Right forelimb (tissue), 1 donor: ENCODE measurements at places on chromosomes 11 and 22.
A peak's percentile ranks its signal among the peaks of the same experiment; 100 is the strongest.

DNA sequence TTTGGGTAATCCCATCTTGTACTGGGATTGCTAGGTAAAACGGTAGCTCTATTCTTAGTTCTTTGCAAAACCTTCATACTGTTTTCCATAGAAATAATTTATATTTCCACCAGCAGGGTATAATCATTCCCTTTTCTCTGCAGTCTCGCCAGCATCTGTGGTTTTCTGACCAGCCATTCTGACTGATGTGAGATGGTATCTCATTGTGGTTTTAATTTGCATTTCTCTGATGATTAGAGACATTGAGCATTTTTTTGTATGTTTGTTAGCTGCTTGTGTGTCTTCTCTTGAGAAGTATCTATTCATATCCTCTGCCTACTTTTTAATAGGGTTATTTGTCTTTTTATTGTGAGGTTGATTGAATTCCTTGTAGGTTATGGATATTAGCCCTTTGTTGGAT is 220.9 kb downstream of the PGR start:
- no peak for DNase-seq

GRCh38 chr11:114163830-114164401 is 104.4 kb downstream of the ZBTB16 start:
- no peak for DNase-seq

GRCh38 chr11:89279176-89279575 is 101.5 kb downstream of the TYR start:
- DNase-seq, result no peak

GRCh38 chr11:22728600-22729389 is 62.4 kb downstream of the GAS2 start:
- no peak for DNase-seq

GRCh38 chr11:117232092-117232878 is at the start of gene RNF214:
Gene RNF214 (plus strand): TSS chr11:117232671. CDS start chr11:117234273, 1,602 bp downstream.
- peak; percentile 91 for DNase-seq

GRCh38 chr22:31243339-31244045 is 31.4 kb downstream of the LIMK2 start:
- no peak for DNase-seq

- DNase-seq, result no peak
Observed at GRCh38 chr11:69541501-69542313, 60.2 kb downstream of the LINC01488 start.

- no peak for DNase-seq
Observed at GRCh38 chr11:103114836-103115235, 5.6 kb downstream of the DYNC2H1 start.

- DNase-seq, result no peak
Observed at GRCh38 chr11:82775736-82776346, 42.2 kb upstream of the FAM181B start.

DNA sequence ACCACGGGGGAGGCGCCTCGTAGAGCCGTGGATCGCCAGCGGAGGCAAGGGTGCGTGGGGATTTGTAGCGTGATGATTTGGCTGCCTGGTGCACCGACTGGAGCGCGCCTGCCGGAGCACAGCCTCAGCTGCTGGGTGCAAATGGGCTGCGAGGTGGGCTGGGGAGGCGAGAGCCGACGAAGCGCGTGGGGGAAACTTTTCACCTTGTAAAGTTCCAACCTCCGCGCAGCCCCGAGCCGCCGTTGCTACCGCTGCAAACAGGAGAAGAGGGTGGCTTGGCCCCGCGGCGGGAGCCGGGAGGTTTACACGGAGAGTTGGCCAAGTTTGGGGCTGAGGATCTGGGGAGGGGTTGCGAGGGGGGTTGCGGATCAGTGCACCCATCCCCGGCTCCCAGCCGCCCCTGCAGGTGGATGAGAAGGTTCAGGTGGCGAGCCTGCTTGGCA is 528 bp downstream of the FAT3 start:
- peak; percentile 72 for DNase-seq

- no peak for DNase-seq
Observed at GRCh38 chr22:38740754-38741153, 15.0 kb downstream of the SUN2 start.

- peak; percentile 60 for DNase-seq
Observed at GRCh38 chr11:75240311-75241035, at the start of gene TPBGL. Gene TPBGL (plus strand): TSS chr11:75240774. CDS start chr11:75241050, 276 bp downstream.

DNA sequence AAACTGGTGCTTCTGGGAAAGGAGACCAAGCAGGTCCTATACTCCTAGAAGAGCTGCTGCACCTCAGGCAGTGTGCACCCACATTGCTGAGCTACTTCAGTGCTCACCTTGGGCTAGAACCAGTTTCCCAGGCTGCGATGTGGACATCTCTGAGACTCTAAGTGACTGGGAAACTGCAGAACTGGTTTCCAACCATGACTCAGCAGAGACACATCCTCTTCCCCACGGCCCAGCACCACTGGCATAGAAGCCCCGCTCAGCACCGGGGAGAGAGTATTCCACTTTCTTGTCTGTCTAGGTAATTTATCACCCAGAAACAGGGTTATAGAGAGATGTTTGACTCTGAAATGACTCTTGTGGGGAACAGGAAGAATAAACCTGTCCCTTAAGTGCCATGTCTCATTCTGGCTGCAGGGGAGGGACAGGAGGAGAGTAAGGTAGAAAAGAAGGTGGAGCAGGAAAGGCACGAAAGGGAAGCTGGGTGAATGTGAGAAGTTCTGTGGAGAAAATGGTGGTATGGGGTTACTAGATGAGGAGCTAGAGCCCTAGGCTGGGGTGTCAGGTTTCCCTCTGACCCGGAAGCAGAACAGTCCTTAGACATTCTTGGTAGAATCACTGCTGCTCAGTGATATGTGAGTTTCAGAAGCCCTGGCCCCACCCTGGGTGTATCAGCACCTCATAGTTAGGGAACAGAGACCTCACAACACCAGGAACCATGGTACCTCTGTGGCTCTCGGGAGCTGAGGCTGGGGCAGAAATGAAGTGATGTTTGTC is 340.4 kb upstream of the NCAM1 start:
- DNase-seq, result no peak

DNA sequence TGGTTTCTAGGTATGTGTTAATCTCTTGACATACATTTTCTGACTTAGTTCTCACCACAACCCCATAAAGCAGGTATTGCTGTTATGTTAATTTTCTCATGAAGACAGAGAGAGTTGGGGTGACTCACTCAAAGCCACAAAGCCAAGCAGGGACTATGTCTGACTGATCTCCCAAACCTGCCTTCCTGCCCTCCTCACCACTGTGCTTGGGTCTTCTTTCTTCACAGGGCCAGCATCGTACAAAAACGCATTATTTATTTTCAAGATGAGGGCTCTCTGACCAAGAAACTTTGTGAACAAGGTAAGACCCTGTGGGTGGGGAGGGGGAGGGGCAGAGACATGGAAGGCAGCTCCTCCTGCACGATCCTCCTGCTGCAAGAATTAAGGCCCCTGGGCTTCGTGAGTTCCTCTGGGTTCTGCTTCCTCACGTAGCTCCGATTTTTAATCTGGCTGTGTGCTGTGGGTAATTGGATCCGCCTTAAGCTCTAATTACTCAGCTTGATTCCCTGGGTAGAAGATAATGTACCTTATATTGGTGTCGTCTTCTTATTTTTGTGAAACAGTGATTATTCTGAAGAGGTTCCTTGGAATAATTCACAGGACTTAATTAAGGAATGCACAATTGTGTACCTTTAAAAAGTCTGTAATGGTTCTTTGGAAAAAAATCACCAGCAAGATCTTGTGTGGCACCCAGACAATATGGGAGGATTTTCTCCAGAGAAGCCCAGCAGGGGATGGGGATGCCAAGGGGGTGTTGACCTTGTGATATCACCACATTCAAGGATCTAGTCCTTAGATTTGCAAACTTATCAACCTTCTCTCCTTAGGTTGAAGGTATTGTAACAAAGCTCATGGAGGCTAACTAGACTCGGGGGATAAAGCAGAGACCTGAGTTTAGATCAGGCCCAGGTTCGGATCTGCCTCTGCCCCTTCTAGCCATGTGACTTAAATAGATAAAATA is 112.9 kb downstream of the SPON1 start:
- DNase-seq, result no peak

GRCh38 chr22:27433099-27433498 is 368.5 kb downstream of the MN1 start:
- no peak for DNase-seq

- no peak for DNase-seq
Observed at GRCh38 chr22:46602025-46602424, 18.2 kb upstream of the GRAMD4 start.

DNA sequence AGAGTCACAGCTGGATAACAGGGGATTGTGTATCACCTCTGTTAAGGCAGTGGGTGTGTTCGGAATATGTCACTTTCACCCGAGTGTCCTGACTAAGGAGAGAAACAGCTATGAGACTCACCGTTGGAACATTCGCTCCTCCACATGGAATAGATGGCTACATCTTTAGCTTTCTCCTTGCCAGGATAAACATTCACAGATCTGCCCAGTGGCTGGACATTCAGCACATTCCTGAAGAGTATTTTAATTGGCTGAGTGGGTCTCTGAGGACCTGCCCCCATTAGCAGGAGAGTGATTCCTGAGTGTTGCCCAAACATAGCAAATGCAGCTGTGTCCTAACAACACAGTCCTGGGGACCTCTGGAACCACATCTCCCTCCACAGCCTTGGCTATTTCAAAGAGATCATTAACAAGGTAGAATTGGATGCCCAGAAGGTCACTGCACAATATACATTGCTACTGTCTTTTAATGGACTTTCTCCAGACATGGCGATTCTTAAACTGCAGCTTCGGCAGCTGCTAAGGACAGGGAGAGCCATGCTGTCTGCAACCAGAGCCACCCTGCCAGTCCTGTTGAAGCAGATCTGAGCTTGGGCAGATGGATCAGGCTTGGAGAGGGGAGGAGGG is 435.0 kb upstream of the CADM1 start:
- no peak for DNase-seq

DNA sequence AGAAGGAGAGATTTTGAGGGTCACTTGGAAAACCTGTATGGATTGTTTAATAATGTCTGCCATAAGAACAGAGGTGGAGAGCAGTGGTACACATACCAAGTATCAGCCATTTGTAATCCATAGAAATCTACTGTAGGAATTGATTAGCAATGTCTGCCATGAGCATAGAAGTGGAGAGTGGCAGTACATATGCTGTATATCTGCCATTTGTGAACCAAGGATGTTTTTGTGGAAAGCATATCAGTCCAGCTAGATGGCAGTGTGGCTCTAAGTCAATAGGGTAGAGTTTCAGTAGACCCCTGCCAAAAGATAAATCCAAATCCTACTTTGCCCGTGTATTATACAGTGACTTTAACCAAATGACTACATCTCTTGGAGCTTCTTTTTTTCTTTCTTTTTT is 82.9 kb upstream of the SEZ6L start:
- no peak for DNase-seq

DNA sequence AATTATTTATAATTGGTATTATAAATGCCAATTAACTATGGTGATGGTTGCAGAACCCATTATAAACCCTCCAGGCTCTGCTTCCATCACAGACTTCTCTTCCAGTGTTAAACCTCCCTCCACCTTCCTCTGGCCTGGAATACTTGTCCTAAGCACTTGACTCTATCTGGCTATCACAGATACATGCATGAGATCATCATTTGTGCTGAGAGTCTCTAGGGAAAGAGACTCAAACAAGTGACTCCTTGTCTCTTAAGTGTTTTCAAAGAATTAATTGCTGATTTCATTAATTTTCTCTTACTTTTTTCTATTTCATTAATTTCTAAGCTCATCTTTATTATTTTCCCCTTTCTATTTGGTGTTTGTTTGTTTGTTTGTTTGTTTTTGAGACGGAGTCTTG is 29.1 kb downstream of the RTL6 start:
- no peak for DNase-seq

- DNase-seq, result no peak
Observed at GRCh38 chr11:67384851-67385366, 6.9 kb upstream of the RAD9A start.

GRCh38 chr11:88203604-88204003 is 28.4 kb upstream of the RAB38 start:
- no peak for DNase-seq

GRCh38 chr11:107565219-107565937 is at the start of gene ALKBH8:
Gene ALKBH8 (minus strand): TSS chr11:107565735. CDS start chr11:107560893, 4,842 bp downstream.
- peak; percentile 88 for DNase-seq

DNA sequence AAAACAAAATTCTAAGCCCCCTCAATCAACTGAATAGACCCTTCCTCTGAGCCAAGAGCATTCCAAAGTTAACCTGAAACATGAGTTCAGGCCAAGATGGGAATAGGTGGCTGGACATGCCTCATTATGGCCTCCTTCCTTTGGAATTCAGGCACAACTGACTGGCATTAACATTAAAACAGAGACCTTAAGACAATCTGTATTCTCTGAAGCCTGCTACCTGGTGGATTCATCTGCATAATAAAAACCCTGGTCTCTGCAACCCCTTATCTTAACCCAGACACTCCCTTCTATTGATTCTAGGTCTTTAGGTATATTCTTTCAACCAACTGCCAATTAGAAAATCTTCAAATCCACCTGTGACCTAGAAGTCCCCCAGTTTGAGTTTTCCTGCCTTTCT is 66.3 kb downstream of the JRKL start:
- no peak for DNase-seq
